ENCODE measurements at places on chromosomes 13 and 19. TPM values are rescaled to one million over a fixed set of nuclear protein-coding genes. Genes with fewer than 3 reads are reported as not detected.

VPS36 gene
- 43.4 TPM for total RNA-seq

NKG7 gene
- total RNA-seq, result 417 TPM

MAP4K1 gene
- total RNA-seq, result 383 TPM

SYNGR4 gene
- total RNA-seq, result not detected

DNA sequence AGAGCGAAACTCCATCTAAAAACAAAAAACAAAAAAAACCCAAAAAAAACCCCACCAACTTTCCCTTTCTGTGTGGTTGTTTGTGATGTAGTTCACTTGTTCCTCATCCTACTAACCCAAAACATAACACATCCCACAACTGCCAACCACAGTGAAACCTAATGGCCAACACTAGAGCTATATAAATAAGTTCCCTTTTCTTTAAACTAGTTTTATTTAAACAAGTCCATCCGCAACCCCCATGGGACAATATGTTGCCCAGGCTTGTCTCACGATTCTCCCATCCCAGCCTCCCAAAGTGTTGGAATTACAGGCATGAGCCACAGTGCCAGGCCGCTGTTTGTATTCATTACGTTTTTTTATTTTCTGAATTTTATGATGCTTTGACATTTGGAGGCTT is 71.2 kb upstream of the ADGRE5 start:
- no peak for DNase-seq
- no peaks in the 10 kb centered on the region for H3K27me3 ChIP-seq
- H3K36me3 ChIP-seq, result no peaks in the 10 kb centered on the region
- no peak overlapping the region for H3K4me3 ChIP-seq

GRCh38 chr19:43507880-43508279 is 3.3 kb upstream of the PHLDB3 start:
- peaks cover 50% of the 10 kb centered on the region for H3K36me3 ChIP-seq
- no peak overlapping the region for H3K4me3 ChIP-seq
- no peaks in the 10 kb centered on the region for H3K27me3 ChIP-seq
- peaks cover 25% of the 10 kb centered on the region for H3K4me1 ChIP-seq

DNA sequence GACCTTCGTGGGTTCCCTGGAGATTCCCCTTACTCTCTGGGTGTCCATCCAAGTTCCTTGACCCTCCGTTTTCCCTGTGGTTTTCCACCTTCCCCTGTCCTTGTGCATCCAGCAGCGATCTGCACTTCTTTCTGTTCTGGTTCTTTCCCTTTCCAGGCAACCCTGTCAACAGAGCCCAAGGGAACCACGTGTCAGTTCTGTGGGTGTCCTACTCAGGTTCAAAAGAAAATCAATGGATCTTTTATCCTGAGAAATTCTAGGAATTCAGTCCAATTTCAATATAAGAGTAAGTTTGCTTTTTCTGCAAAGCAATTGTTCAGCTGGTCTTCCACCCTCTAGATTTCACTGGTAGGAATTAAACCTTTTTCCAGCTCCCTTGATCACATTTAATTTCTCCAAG is 1394.8 kb upstream of the SLC10A2 start:
- H3K4me1 ChIP-seq, result no peaks in the 10 kb centered on the region
- no peak overlapping the region for H3K27ac ChIP-seq
- no peak for DNase-seq
- H3K36me3 ChIP-seq, result no peaks in the 10 kb centered on the region

DNA sequence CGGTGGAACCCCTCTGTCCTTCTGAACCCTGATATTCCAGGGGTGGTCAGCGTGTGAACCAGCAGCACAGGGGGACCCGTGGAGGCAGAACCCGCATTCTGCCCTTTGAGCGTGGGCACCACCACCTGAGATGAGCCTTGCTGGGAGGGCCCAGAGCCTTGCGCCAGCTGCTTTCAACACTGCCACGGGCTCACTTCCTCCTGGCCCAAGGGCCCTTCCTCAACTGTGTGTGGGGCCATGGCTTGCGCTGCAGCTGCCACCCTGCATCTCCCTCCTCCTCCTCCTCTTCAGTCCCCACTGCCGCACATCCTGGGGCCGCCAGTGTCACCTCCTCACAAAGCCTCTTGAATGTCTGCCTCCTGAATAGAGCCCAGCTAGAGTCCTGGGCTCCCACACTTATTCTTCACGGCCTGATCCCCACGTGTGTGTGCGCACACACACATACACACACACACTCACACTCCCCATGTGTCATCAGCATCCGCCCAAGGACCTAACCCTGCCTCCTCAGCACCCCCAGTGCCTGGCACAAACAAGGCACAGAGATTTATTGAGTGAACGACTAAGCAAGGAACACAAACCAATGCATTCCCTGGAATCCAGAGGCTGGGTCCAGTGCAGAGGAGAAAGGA is 26.9 kb upstream of the TMEM160 start:
- H3K27me3 ChIP-seq, result no peaks in the 10 kb centered on the region
- H3K4me1 ChIP-seq, result peaks cover 11% of the 10 kb centered on the region
- no peak overlapping the region for H3K4me3 ChIP-seq
- peak overlapping the region; percentile 40 for H3K27ac ChIP-seq

DNA sequence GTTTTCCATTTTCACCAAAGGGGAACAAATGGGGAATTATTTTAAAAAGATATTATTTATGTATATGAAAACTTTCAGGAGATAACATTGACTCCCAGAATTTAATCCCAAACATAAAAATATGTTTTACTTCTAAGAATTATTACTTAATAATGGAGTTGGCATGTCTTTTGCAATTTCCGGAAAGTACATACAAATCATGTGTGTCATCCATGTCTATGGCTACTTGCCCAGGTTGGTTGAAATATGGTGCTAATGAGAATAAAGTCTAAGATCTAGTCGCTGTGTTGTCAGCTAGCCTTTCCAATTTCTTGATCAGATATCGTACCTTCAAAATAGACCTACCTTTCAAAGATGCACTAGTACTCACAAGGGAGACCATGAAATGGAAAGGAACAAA is 1003.2 kb upstream of the PCDH20 start:
- no peaks in the 10 kb centered on the region for H3K27me3 ChIP-seq
- H3K27ac ChIP-seq, result no peak overlapping the region
- H3K4me1 ChIP-seq, result no peaks in the 10 kb centered on the region
- H3K36me3 ChIP-seq, result no peaks in the 10 kb centered on the region
- H3K4me3 ChIP-seq, result no peak overlapping the region

DNA sequence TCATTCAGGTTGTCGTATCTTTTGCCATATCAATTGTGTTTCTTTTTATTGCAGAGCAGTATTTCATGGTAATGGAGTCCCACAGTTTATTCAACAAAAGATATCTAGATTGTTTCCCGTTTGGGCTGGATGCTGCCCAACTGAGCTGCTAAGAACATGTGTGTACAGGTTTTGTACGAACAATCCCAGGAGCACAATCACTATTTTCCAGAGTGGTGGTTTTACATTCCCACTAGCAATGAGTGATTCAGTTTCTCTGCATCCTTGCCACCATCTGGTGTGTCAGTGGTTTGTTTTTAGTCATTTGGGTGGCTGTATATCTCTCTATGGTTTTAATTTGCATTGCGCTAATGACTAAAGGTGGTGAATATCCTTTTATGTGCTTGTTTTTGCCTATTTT is 52.7 kb upstream of the ZDHHC20 start:
- no peak overlapping the region for H3K27ac ChIP-seq
- no peak overlapping the region for H3K4me3 ChIP-seq
- no peaks in the 10 kb centered on the region for H3K4me1 ChIP-seq
- DNase-seq, result no peak
- peaks cover 28% of the 10 kb centered on the region for H3K36me3 ChIP-seq

- H3K27me3 ChIP-seq, result no peaks in the 10 kb centered on the region
- peaks cover 62% of the 10 kb centered on the region for H3K36me3 ChIP-seq
- DNase-seq, result no peak
- H3K4me1 ChIP-seq, result peaks cover 81% of the 10 kb centered on the region
- peak overlapping the region; percentile 19 for H3K4me3 ChIP-seq
Observed at GRCh38 chr13:99367106-99367616, 60.0 kb upstream of the GPR183 start.

DNA sequence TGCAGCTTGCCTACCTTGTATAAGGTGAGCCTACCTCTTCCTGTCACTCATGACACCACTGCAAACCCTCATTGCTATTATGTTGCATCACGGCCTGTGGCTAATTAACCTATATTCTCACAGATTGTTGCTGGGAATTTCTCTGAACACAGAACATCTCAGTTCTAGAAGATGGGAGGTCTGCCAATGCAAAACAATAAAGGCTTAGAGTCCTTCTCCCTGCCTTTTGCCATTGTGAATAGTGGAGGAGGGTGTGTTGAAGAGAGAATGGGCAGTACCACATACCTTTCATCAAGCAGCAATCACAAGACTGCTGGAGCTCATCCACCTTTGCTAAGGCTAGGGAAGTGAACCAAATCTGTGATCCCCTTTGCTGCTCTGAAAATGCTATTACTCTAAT is 34.4 kb downstream of the WDFY2 start:
- H3K27ac ChIP-seq, result no peak overlapping the region
- H3K4me1 ChIP-seq, result peaks cover 26% of the 10 kb centered on the region
- no peaks in the 10 kb centered on the region for H3K27me3 ChIP-seq
- H3K4me3 ChIP-seq, result no peak overlapping the region
- H3K36me3 ChIP-seq, result peaks cover 2% of the 10 kb centered on the region

DNA sequence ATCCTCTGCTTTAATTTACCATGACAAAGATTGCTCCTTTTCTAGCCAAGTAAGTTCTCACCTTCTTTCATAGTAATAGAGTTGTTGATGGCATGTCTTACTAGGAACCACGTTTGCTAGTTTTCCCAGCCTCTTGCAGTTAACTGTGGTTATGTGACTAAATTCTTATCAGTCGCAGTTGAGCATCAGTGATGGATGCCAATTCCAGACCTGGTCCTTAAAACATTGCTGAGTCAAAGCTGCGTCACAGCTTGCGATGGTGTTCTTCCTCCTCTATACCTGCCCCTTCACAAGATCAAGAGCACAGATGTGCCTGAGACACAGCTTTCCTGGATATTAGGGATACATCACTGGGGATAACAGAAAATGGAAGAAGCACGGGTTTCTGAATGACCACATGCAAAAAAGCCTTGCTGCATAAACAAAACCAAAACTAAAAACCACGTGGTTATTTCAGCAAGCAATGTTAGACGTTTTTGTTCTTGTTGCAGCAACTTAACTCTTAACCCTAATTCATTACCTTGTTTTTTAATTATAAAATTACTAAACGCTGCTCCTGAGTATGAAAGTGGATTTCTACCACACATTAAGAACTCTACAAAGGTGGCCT is 97.6 kb upstream of the DACH1 start:
- DNase-seq, result no peak
- no peak overlapping the region for H3K4me3 ChIP-seq
- no peak overlapping the region for H3K27ac ChIP-seq
- no peaks in the 10 kb centered on the region for H3K36me3 ChIP-seq

DNA sequence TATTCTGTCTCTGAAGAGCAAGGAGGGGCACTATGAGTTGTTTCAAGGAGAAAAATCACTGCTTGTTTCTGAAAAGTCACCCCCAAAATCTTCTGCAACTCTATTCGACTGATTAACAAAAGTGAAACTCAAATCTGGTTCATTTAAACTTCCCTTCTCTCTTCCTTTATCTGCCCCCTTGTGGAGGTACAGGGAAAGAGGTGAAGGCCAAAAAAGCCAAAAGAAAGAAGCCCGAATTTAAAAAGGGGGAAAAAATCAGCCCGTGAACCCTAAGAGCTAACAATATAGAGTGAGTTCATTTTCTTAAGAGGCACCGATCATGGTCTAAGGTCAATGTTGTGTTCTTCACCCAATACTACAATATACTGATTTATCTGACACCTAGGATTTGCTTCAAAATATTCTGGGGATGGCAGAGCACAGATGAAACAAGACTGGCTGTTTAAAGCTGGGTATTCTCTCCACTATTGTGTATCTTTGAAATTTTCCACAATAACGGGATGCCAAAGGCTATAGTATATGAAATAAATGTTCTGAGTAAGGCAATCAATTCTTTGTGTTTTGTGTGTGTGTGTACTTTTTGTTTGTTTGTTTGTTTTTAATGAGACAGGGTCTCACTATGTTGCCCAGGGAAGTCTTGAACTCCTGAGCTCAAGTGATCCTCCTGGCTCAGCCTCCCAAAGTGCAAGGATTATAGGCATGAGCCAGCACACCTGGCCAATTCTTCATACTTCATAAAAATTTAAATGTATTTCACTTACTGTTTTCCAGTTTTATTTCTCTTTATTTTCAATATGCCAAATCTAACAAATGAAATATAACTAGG is 55.0 kb upstream of the EEF1AKMT1 start:
- H3K4me1 ChIP-seq, result peaks cover 8% of the 10 kb centered on the region
- H3K27me3 ChIP-seq, result no peaks in the 10 kb centered on the region
- H3K27ac ChIP-seq, result no peak overlapping the region

GRCh38 chr13:59734393-59734792 is 429.3 kb downstream of the DIAPH3 start:
- no peak overlapping the region for H3K4me3 ChIP-seq
- H3K4me1 ChIP-seq, result peaks cover 2% of the 10 kb centered on the region
- peak; percentile 16 for DNase-seq
- H3K27ac ChIP-seq, result no peak overlapping the region
- no peaks in the 10 kb centered on the region for H3K27me3 ChIP-seq

DNA sequence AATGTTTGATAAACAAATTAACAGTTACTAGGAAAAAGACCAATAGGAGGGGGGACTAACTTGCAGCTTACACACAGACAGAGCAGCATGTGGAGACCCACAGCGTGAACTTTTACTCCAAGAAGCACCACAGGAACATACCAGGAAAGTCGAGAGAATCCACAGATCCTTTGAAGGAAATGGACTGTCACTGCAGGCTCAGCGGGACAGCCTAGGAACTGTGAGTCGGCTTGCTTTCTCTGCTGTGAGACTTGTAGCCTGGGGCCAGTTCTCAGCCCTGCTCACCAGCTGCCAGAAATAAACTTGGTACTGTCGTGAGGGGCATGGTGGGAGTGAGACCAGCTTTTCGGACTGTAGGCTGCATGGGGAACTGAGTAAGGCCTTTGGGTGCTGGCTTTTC is 1211.5 kb downstream of the PCDH17 start:
- H3K4me1 ChIP-seq, result no peaks in the 10 kb centered on the region
- H3K4me3 ChIP-seq, result no peak overlapping the region
- H3K27me3 ChIP-seq, result no peaks in the 10 kb centered on the region
- H3K27ac ChIP-seq, result no peak overlapping the region

DNA sequence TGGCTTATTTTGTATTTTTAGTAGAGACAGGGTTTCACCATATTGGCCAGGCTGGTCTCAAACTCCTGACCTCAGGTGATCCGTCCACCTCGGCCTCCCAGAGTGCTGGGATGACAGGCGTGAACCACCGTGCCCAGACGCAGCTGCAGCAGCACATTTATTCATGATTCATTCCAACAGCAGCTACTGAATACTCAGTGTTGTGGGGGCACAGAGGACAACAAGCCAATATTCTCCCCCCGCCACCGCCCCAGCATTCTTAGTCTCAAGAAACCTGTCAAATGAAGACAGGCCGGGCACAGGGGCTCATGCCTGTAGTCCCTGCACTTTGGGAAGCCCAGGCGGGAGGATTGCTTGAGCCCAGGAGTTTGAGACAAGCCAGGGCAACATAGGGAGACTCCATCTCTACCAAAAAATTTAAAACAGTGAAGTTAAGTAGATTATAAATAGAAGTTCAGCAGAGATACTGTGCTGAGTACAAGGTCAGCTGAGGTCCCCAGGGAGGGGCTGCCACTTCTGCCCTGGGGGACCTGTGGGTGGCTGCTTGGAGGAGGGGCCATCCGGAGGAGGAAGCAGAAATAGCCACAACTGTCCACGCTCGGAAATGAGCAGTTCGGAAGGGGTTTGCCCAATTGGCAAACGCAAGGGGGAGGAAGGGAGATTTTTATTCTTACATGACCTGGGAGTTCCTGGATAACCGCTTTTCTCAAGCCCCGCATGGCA is 4.3 kb downstream of the DOT1L start:
- no peak for DNase-seq
- H3K36me3 ChIP-seq, result peaks cover 9% of the 10 kb centered on the region
- H3K4me1 ChIP-seq, result peaks cover 62% of the 10 kb centered on the region
- peak overlapping the region; percentile 84 for H3K27ac ChIP-seq
- no peaks in the 10 kb centered on the region for H3K27me3 ChIP-seq

- peaks cover 12% of the 10 kb centered on the region for H3K27me3 ChIP-seq
- H3K4me3 ChIP-seq, result no peak overlapping the region
- H3K36me3 ChIP-seq, result no peaks in the 10 kb centered on the region
- H3K27ac ChIP-seq, result no peak overlapping the region
- H3K4me1 ChIP-seq, result no peaks in the 10 kb centered on the region
- no peak for DNase-seq
Observed at GRCh38 chr13:100983111-100983510, 308.5 kb upstream of the TMTC4 start.

All from activated CD4-positive, alpha-beta memory T cell treated with anti-CD3 and anti-CD28 coated beads, Interleukin-2, amount 10 ng/mL, durations not matched to agents 7 days and 5 days (primary cell).